MCF 10A (cell line): ENCODE measurements at places on chromosomes 7 and 10. TPM values are rescaled to one million over a fixed set of nuclear protein-coding genes. Genes with fewer than 3 reads are reported as not detected.

The ADARB2 gene
- total RNA-seq = 0.52 and 0.96 TPM in 2 replicates

The CYP2C19 gene
- not detected in 2 replicates for total RNA-seq

The SEMA3D gene
- total RNA-seq = not detected in 2 replicates

The ITIH5 gene
- not detected in 2 replicates for total RNA-seq

The CUZD1 gene
- total RNA-seq = 0.91 and 1.1 TPM in 2 replicates

The NUDT5 gene
- 77.7 and 84.2 TPM in 2 replicates for total RNA-seq

DNA sequence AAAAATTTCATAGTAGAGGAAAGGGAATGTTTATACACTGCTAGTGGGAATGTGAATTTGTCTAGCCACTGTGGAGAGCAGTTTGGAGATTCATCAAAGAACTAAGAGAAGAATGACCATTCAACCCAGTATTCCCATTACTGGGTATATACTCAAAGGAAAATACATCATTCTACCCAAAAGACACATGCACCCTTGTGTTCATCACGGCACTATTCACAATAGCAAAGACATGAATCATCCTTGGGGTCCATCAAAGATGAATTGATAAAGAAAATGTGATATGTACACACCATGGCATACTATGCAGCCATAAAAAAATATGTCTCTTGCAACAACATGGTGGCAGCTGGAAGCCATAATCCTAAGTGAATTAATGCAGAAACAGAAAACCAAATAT, 825.7 kb downstream of the TNS3 start:
- no peak overlapping the region for H3K4me3 ChIP-seq
- no peaks in the 10 kb centered on the region for H3K27me3 ChIP-seq
- DNase-seq = no peak
- no peaks in the 10 kb centered on the region for H3K36me3 ChIP-seq
- H3K4me1 ChIP-seq = peaks cover 50% of the 10 kb centered on the region

DNA sequence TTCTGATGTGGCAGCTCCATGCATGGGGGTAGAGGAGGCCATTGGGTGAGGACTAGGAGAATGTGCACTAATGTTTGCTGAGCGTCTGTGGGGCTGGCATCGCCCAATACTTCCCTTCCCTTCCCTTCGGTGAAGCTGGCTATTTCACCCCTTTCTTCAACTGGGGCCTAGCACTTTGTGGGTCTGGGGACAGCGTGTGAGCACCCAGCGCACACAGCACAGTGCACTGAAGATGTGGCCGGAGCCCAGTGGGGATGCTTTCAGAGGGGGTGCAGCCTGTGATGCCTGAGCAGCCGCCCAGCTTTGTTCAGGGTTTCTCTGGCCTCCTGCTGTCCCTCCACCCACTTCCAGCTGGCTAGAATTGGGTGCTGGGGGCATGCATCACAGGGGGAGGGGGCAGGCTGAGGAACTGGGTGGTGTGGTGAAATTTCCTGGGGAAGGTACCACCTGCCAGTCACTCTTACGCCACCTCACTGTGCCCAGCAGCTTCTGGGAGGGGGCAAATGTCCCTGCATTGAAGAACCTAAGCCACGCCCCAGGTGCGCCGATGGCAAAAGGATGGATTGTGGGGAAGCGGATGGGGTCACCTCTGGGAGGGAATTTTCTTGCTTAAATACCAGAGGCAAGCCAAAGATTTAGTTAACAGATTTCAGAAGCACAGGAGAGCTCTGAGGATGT, 45.5 kb downstream of the CLEC2L start:
- H3K27ac ChIP-seq = no peak overlapping the region
- no peaks in the 10 kb centered on the region for H3K27me3 ChIP-seq
- peaks cover 70% of the 10 kb centered on the region for H3K36me3 ChIP-seq
- H3K4me3 ChIP-seq = no peak overlapping the region
- no peaks in the 10 kb centered on the region for H3K4me1 ChIP-seq
- no peak for DNase-seq

DNA sequence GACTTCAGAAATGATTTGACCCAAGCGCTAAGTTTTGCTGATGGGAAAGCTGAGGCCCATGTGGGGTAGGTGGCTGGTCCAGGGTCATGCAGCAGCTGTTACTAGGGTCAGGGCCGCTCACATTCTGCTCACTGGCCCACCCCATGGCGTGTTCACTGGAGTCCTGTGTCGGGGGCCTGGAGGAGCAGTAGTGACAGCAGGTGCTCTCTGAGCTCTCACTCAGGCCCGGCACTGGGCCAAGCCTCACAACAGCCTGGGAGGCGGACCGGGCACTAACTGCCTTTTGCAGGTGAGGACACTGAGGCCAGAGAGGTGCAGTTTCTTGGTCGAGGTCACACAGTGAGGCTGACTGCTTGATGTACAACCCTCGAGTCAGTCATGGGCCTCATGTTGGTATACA, 82.7 kb downstream of the GLRX3 start:
- no peak for DNase-seq
- H3K4me1 ChIP-seq = no peaks in the 10 kb centered on the region
- no peaks in the 10 kb centered on the region for H3K36me3 ChIP-seq
- H3K27me3 ChIP-seq = no peaks in the 10 kb centered on the region

GRCh38 chr7:128121711-128122530, 90.7 kb upstream of the LRRC4 start:
- H3K27me3 ChIP-seq = no peaks in the 10 kb centered on the region
- no peak for DNase-seq
- H3K4me3 ChIP-seq = no peak overlapping the region
- peaks cover 8% of the 10 kb centered on the region for H3K4me1 ChIP-seq
- no peak overlapping the region for H3K27ac ChIP-seq

- H3K27me3 ChIP-seq = no peaks in the 10 kb centered on the region
- peaks cover 27% of the 10 kb centered on the region for H3K36me3 ChIP-seq
- no peak for DNase-seq
- peaks cover 27% of the 10 kb centered on the region for H3K4me1 ChIP-seq
- H3K4me3 ChIP-seq = no peak overlapping the region
These were observed 30.4 kb downstream of the SEPTIN7 start for GRCh38 chr7:35831208-35831607.

- DNase-seq = no peak
- peaks cover 13% of the 10 kb centered on the region for H3K4me1 ChIP-seq
- no peaks in the 10 kb centered on the region for H3K36me3 ChIP-seq
- H3K27me3 ChIP-seq = no peaks in the 10 kb centered on the region
- no peak overlapping the region for H3K27ac ChIP-seq
These were observed 957 bp upstream of the ELMO1 start for GRCh38 chr7:37449621-37450020.

DNA sequence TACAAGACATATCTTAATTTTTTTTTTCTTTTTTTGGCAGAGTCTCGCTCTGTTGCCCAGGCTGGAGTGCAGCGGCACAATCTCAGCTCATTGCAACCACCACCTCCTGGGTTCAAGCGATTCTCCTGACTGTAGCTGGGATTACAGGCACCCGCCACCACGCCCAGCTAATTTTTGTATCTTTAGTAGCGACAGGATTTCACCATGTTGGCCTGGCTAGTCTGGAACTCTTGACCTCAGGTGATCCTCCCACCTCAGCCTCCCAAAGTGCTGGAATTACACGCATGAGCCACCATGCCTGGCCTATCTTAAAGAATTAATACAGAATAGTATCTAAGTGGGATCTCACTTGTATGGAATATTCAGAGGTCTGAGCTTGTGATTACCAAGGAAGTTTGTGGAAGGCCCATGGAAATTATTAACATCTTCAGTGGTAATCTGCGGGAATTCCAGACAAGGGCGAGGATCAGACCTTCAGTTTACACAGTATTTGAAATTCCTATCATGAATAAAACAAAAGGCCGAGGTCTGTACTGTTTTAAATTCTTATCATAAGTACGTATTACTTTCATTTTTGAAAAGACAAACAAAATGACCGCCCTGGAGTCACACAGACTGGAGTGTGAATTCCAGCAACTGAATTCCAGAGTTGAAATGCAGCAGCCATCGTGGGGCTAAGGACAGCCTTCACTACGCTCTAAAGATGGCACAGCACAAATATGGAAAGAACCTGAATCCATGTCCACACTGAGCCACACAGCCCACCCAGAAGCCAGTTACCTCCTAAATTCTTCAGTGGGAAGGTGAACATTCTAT, 16.7 kb downstream of the GPRIN2 start:
- H3K27ac ChIP-seq = no peak overlapping the region
- no peaks in the 10 kb centered on the region for H3K4me1 ChIP-seq
- H3K27me3 ChIP-seq = peaks cover 12% of the 10 kb centered on the region
